SK-MEL-5 (cell line): ENCODE measurements at places on chromosomes 5 and 9.

DNA sequence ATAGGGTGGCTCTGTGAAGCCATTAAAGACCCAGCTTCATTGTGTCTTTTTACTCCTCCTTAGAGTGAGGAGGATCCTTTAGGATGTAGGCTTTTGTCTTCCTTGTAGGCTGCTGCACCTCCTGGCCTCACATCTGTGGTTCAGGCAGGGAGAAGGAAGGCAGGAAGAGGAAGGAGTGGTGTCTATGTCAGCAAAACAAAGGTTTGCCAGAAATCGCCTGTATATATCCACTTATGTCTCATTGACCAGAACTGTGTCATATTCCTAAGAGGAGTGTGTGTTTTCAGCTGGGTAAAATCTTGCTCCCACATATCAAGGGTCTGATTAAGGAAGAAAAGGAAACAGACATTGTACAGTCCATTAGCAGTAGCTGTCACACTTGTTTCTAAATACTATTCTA is 213.8 kb downstream of the ARHGAP26 start:
- DNase-seq, result no peak

DNA sequence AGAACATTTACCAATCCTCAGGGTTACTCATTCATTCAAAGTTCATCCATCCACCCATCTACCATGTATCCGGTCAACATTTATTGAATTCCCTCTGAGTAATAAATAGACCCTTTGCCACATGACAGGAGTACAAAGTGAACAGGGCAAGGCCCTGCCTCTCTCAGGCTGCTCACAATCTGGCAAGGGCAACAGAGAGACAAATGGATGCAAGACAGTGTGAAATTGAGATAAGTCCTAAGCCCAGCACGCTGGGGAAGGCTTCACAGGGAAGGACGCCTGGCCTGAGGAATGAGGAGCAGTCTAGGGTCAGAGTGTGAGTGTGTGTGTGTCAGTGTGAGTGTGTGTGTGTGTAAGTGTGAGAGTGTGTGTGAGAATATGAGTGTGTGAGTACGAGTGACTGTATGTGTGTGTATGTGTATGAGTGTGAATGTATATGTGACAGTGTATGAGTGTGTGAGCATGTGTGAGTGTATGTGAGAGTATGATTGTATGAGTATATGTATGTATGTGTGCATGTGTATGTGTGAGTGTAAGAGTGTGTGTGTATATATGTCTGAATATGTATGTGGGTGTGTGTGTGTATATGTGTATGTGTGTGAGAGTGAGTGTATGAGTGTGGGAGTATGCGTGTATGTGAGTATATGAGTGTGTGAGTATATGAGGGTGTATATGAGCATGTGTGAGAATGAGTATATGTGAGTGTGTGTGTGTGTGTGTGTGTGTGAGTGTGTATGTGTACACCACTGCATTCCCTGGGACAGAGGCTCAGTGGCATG is 145.6 kb downstream of the FSTL4 start:
- no peak for DNase-seq

- peak; percentile 63 for DNase-seq
Observed at GRCh38 chr9:35903049-35903448, 3.0 kb upstream of the HRCT1 start.

GRCh38 chr5:170247363-170247762 is 14.6 kb downstream of the C5orf58 start:
- DNase-seq, result no peak

DNA sequence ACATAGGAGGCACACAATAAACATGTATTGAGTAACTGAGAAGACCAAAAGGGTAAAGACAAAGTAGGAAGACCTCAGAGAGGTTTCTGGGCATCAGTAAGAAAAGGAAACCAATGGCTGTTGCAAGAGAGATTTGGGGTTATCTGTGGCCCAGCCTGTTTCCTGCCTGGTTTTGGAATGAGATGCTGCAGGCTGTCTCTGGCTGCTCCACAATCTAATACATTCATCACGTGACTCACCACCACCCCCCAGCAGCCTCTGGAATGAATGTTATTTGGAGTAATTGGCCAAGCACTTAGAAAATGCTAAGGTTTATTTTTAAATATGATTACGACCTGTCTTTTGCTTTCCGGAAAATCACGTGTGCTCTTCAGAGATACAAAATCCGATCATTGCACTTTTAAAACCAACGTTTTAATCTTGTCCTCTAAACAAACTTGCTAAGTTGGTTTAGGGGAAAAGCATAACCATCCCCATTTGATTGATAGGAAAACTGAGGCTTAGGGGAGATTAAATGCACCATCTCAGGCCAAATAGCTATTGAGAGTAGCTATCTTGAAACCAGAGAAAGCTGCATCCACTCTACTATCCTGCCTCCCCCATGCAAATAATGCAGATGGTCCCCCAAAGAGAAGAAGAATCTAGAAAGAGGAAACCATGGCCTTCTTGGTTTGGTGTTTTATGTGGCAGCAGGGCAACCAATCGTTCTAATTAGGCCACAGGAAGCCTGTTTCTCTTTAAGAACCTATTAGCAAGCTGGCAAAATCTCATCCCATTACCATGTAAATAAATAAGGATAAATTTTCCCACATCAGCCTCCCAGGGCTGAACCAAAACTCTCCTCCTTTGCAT is 151.8 kb upstream of the ADRA1B start:
- DNase-seq, result no peak

DNA sequence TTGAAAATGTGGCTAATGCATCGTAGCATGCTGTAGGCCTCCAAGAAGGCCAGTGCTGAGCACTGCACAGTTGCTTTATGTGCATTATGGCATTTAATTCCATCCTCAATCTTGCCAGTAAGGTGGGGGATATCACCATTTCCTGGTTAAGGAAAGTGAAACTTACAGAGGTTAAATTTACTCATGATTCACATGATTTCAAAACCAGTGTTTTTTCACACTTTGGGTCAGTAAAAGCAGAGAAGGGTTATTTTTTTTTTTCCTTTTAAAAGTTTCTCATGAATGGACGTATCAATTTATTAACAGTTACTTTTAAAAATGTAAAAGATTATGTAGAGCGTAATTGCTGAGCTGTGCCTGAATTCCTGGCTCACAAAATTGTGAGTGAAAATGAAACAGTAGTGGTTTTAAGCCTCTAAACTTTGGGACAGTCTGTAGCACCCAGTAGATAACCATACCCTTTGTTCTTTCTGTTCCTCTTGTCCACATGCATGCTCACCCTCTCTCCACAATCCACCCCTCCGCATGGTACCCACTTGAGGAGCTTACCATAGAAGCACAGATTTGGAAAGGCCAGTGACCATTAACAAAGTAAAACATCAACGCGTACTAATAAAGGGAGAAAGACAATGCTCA is 21.2 kb downstream of the MAST4 start:
- DNase-seq, result no peak

DNA sequence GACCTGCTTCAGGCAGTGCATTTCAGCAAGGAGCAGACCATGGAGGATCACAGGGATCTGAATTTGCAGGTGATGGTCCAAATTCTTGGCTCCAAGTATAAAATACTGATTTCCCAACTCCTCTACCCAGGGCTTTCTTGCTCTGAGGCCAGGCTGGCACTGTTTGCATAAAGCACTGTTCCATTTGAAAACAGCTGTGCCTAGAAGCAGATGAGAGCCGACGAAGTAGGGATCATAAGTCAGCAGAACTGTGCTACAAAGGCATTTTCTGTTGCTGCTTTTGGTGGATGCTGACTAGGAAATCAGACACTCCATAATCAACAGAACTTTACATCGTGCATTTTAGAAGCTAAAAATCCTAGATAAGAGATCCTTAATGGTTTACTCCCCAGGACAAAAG is 126.4 kb downstream of the MAT2B start:
- no peak for DNase-seq

- DNase-seq, result no peak
Observed at GRCh38 chr5:98368141-98368540, 405.3 kb upstream of the RGMB start.

DNA sequence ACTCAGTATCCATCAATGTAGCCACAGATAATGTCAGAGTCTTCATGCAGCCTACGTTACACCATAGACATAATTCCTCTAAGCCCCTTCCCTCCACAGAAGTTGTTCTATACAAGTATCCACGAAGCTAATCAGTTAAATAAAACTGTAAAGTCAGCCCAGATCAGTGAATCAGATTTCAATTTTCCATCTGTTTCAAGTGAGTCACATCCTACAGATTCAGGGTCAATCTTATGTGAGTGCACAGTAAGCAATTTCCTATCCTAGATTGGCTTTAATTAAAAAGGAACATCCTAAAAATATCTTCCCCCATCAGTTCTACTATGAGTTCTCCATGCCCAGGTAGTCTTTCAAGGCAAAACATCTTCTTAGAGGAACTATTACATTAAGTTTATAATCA is 402.5 kb downstream of the EFNA5 start:
- no peak for DNase-seq

DNA sequence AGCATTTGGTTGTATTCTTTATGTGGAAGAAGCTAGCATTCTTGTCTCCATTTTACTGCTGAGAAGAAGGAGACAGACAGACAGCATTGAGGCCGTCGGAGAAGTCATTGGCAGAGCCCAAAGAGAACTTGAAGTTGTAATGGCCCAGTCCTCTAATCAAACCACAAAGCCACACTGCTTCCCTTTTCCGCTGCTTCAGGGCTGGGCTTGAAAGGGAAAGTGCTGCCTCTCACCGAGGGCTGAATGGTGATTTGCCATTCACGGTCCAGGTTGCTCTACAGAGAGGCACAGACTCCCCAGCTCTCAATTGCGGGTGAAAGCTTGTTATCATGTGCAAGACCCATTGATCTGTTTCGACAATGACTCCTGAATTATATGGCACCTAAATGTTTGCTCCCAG is 25.6 kb upstream of the POU4F3 start:
- DNase-seq, result no peak

DNA sequence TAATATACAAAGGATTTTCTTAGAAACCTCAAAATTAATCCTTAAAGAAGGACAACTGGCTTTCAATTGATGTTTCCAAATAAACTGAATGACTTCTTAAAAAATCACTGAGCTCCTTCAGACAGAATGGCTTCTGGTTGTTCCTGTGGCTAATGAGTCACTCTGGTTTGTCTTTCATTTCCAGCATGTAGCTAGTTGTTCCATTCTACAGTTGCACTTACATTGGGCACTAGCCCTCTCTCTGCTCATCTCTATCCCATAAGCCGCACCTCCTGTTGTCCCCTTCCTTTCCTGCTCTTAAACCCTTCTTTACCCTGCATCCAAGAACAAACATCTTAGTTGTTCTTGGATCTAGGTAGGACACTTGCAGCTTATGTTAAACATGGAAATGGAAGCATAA is 235.3 kb upstream of the HAPLN1 start:
- DNase-seq, result peak; percentile 43

GRCh38 chr5:27511061-27511460 is 472.7 kb upstream of the CDH9 start:
- no peak for DNase-seq

DNA sequence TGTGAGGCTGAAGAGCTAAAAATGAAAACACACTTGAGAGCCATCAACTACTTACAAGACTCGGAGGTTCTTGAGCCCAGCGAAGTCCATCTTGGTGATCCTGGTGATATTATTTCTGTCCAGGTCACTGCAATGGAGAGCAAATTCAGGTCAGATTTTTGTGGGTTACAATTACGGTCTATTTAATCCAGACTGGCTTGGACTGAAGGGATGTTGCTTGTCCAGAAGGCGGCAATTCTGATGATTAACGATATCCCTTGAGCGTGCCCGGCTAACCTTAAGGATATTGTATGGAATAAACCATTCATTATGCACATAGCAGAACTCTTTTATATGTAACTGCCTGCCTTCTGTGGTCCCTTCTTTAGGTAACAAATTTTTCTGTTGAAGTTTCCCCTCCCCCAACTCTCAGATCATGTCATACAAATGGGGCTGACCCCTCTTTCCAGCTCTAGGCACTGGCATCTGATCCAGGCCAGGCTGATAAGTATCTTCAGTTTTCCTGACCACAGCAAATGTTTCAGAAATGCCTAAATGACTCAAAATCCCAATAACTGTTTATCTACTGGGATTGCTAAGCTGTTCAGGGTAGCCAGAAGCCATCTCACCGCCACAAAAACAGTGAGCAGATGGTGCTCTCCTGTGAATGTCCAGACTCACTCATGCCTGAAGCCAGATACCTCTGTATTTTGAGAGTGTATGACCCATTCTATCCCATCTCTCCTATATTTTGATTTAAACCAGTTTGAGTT is 49.4 kb downstream of the SLIT3 start:
- DNase-seq, result no peak

GRCh38 chr9:81351166-81351565 is 338.2 kb downstream of the TLE1 start:
- DNase-seq, result no peak

DNA sequence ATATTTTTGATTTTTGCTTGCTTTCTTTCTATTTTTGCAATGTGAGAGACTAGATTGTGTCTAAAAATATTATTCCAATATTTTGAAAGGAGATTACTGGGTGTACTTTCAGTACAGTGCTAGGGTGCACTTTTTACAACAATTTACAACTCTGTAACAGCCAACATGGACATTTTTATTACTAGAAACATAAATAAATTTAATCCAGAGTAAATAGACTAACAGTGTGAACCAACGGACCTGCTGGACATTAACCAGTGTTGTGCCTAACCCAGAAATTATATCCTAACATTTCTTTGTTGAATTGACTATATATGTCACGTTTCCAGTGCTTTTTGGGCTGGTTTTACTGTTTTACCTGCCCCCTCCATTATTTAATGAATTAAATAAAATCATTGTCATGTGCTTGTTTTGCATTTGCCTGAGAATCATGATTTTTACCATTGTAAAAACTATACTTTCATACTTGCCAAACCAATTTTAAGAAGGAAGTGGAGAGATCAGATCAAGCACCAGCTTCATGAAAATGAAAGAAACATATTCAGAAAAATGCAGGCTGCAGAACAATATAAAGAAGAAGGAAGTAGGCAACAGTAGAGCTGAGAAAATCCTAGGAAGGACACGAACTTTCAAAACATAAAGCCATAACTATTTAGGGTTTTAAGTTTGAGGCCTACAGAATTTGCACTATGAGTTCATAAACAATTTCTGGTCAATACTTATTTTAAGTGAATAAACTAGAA is 400.8 kb upstream of the PIK3R1 start:
- DNase-seq, result no peak

DNA sequence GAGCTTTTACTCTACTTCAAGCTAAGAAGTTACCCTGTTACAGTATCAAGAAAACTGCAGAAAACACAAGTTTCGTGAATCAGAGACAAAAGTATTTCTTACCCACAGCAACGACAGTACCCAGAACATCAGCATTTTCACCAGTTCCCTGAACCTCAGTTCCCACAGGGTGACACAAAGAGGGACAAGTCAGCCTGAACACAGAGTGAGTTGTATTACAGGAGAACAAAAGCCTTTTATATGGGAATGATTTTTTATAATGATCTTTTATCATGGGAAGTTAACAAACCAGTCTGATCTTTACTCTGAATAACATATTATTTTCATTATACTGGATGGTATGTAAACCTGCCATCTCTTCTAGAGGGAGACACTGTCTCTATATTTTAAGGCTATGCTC is 139.0 kb upstream of the ITGA1 start:
- peak; percentile 74 for DNase-seq

- DNase-seq, result no peak
Observed at GRCh38 chr9:80964374-80964773, 725.0 kb downstream of the TLE1 start.
